ENCODE measurements at places on chromosomes 1 and 21.

DNA sequence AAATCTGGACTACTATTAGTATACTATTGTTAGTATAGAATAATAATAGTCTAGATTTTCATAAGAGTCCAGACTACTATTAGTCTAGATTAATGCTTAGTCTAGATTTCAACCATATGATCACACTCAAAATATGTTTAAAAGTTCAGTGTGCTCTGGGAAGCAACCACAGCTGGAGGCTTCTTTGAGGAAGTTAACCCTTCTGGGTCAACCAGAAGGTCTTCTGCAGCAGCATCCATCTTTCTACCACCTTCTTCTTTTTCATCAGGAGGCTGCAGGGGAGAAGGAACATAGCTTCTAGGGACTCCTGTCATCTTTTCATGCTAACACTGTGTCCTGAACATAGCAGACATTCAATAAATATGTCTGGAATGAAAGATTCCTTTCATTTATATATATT lies 51.2 kb upstream of the DNAJC6 start:
- DNase-seq: no peak

- no peak for DNase-seq
Observed at GRCh38 chr21:39568361-39568760, 44.4 kb upstream of the B3GALT5 start.

GRCh38 chr1:29963946-29964345 lies 727.6 kb downstream of the PTPRU start:
- no peak for DNase-seq

DNA sequence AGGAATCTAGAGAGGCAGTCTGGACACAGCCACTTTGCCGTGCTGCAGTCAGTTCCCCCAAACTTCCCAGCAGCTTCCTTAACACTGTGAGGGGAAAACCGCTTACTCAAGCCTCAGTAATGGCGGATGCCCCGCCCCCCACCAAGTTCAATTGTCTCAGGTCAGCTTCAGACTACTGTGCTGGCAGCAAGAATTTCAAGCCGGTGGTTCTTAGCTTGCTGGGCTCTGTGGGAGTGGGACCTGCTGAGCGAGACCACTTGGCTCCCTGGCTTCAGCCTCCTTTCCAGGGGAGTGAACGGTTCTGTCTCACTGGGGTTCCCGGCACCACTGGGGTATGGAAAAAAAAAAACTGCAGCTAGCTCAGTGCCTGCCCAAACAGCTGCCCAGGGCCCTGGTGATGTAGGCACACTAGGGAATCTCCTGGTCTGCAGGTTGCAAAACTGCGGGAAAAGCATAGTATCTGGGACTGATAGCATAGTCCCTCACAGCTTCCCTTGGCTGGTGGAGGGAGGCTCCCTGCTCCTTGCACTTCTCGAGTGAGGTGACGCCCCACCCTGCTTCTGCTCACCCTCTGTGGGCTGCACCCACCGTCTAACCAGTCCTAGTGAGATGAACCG lies 23.7 kb upstream of the HFM1 start:
- DNase-seq: no peak

- DNase-seq: peak; percentile 88
Observed at GRCh38 chr1:66331658-66332547, 202.1 kb upstream of the SGIP1 start.

DNA sequence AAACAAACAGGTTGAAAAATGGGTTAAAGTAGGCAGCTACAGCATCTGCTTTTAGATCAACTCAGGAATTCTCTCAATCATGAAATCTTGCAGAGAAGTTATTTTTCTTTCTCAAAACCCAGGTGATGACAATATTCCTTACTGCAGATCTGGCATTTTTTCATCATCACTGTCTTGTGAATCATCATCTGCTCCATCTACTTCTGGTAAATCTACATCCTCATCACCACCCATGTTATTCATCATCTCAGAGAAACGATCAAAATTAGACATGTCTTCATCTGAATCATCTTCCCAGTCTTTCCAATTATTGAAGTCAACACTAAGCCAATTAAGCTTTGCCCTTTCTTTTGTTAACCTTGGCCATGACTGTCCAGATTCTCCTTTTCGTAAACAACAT lies 21.8 kb downstream of the GBP2 start:
- no peak for DNase-seq

DNA sequence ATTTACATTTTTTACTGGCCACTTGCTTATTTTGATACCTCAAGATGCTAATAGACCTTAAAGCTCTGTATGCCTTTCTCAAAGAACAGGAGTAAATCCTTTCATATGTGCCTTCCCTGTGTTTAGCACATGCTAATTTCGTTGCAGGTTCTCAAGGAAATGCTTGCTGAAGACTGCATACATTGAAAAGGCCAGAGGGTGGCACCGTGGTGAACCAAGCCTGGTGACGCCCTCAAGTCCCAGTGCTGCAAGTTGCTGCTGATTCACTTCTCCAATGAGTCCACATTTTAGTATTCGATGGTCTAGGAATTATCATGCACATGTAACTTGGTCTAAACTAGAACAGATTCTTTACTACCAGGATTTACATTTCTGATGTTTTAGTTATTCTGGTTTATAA lies 94.1 kb downstream of the CLDN17 start:
- DNase-seq: no peak

GRCh38 chr1:112509660-112510178 lies 954 bp downstream of the WNT2B start:
- DNase-seq: no peak

- no peak for DNase-seq
Observed at GRCh38 chr1:210384625-210385024, 55.9 kb downstream of the HHAT start.

- no peak for DNase-seq
Observed at GRCh38 chr1:198597690-198598430, 41.0 kb upstream of the PTPRC start.

DNA sequence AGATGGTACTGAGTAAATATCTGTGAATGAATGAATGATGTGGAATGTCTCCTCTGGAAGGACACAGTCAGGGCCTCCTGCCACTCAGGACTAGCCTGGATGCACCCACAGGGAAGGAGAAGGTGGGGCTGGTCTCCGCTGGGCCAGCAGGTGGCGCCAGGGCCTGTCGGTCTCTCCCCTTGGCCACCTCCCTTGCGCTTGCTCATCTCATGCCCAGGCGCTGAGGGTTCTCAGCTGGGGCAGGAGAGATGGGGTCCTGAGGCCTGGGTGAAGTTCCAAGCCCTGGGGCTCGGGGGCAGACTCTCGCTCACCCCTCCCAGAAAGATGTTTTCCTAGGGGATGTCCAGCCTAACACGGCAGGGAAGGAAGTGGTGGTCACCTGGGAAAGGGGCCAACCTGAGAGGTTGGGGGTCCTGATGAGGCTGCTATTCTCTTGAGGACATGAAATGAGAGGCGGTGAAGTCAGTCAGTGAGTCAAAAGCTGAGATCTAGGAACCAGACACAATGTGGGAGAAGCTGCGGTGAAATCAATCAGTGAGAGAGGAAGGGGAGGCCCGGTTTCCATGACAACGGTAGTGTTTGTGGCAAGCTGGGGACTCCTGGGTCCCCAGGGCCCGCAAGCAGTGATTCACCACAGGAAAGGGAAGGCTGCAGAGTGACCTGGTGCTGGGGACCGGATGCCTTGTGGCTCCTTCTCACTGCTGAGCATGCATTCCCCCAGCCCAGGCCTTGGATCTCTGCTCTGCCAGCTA lies 14.6 kb upstream of the MEX3A start:
- DNase-seq: peak; percentile 92

DNA sequence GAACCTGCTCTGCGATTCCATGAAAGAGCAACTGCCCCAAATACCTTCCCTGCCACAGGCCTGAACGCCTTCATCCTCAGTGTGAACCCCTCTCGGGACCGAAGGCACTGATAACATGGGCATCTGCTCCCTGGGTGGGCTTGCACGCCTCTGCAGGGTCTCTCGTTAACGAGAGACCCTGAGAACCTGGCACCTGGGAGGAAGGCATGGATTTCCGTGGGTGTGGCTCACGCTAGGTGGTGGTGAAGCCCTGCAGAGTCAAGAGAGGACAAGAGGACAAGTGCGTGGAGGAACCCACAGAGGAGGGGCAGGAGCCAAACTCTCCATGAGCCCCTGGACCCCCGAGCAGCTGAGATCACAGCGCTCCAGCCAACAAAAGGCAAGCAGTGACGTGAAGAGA lies 26.8 kb upstream of the COL6A2 start:
- DNase-seq: no peak

DNA sequence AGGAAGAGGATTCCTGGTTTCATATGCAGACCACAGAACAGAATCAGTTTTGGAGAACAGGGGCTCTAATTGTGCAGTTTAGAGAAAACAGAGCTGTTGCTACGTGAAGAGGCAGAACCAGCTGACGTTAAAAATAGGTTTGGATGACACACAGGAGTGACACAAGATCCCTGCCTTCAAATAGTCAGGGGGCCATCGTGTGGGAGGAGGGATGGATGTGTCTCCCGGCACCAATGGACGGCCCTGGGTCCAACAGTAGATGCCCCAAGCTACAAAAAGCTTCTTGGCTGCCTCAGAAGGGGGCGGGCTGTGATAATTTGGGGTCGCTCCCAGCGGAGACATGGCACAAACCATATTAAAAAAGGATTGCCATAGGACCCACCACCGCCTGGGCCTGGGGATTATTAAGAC lies 87.8 kb downstream of the MRPL37 start:
- peak; percentile 64 for DNase-seq

All from right hindlimb (tissue), 1 donor.